ENCODE measurements at places on chromosomes 5 and 9.

- DNase-seq = no peak
These were observed 61.3 kb upstream of the RNF38 start for GRCh38 chr9:36461323-36461722.

- no peak for DNase-seq
These were observed 16.5 kb downstream of the KIAA1958 start for GRCh38 chr9:112503170-112503569.

DNA sequence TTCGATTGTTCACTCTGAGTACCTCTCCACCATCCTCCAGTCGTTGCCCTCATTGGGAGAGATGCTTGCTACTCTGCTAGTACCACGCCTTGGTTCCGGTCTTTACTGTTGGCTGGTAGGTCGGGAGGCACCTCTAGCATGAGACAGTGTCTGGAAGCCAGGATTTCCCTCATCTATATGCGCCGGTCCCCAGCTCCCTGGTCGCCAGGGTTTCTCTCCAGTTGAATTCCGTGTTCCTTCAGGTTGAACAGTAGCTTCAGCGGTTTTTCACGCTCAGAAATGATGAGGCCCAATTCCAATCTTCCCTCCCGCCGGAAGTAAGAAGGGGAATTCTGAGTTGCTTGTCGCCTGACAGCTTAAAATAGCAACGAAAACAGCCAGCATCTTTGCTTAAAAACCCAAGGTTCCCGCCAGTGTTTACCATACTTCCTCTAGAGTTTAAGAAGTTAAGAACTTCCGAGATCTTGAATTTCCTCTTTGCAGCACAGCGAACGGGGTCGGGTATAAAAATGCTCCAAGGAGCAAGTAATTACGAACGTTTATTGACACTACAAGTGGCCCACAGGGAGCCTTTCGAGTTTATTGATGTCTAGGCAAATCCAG, 1.3 kb upstream of the ST8SIA4 start:
- no peak for DNase-seq

- DNase-seq = no peak
These were observed 30.5 kb upstream of the HK3 start for GRCh38 chr5:176929654-176930053.

GRCh38 chr5:142254431-142254830, 70.4 kb downstream of the SPRY4 start:
- no peak for DNase-seq

DNA sequence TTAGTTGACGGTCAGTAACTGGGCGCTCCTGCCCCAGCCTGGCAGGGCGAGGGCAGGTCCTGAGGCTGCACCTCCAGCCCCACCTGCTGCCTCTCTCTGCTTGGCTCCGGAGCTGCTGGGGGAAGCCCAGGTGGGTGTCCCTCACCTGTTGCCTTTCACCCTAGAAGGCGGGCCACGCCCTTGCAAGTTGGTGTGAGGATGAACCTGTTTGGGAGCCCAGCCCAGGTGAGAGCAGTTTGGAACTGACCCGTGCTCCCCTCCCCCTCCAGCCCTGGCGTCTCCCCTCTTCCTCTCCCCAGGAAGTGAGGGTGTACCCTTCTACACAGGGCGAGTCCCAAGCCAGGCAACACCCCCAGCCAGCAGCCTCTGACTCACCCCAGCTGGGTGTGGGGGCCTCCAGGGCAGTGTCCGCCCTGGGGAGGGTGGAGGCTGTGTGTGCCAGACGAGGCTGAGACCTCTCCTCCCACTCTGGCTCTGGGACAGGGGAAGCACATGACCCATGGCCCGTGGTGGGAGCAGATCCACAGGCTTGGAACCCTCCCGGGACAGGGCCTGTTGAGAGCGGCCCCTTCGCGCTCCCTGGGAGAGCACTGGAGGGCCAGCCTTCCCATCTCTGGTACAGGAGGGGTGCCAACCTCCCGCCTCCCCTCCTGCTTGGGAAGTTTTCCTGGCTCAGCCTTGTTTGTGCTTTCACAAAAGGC, 10.4 kb downstream of the LRRC8A start:
- no peak for DNase-seq

GRCh38 chr5:84688566-84688965, 303.9 kb upstream of the EDIL3 start:
- DNase-seq = no peak

- DNase-seq = no peak
These were observed 1.6 kb downstream of the ACSL6 start for GRCh38 chr5:132009706-132010405.

Data from NCI-H2081 (cell line).